Right atrium auricular region (tissue), 2 donors: ENCODE measurements at places on chromosomes 5 and 9. TPM values are rescaled to one million over a fixed set of nuclear protein-coding genes. Genes with fewer than 3 reads are reported as not detected.

DNA sequence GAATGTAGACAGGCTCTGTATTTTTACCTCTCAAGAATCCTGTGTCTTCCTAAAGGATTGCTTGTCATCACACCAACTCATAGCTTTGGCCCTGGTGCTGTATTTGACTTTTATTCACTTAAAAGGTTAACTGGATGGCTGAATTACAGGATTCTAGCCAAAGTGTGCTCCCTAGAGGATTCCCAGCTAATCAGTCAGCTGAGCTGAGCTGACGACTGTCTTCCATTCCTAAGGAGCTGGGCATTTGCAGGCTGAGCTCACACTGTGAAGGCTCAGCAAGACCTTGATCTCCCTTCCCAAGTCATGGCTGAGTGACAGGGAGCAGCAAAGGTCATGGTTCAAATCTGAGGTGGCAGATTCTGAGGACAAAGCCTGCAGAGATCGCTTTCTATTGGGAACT is 59.0 kb upstream of the PALM2AKAP2 start:
- no peak for DNase-seq
- H3K36me3 ChIP-seq, result no peaks in the 10 kb centered on the region
- H3K4me3 ChIP-seq, result no peak overlapping the region
- no peaks in the 10 kb centered on the region for H3K27me3 ChIP-seq

DNA sequence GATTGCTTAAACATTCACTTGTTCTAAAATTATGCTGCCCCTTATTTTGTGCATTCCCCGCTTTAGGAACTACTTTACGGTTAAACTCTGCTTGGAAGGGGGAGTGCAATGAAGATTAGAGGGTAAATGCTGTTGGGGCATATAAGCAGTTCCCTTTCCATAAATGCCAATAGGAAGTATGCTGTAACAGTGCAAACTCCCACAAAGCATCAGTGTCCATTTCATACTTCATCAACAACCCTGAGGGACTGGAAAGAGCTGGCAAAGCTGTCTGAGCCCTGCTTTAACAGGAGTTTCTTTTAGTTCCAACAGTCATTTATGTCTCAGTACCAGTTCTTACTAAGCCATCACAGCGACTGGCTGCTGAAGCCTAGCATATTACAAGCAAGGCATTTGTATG is 1.8 kb downstream of the ACTL7A start:
- peaks cover 8% of the 10 kb centered on the region for H3K36me3 ChIP-seq
- H3K27ac ChIP-seq, result no peak overlapping the region
- H3K4me1 ChIP-seq, result peaks cover 6% of the 10 kb centered on the region
- DNase-seq, result no peak
- H3K4me3 ChIP-seq, result no peak overlapping the region
- no peaks in the 10 kb centered on the region for H3K27me3 ChIP-seq

GRCh38 chr5:119070828-119071560 is at the start of gene DMXL1:
Gene DMXL1 (plus strand): TSS chr5:119071087. CDS start chr5:119071570, 483 bp downstream.
- H3K4me3 ChIP-seq, result peak within 1 kb of the TSS; percentile 94
- H3K4me1 ChIP-seq, result no peaks in the 10 kb centered on the region
- H3K36me3 ChIP-seq, result no peaks in the 10 kb centered on the region
- H3K27ac ChIP-seq, result peak within 1 kb of the TSS; percentile 97
- no peaks in the 10 kb centered on the region for H3K27me3 ChIP-seq
- peak; percentile 100 for DNase-seq

GRCh38 chr9:114027159-114027862 is 50.8 kb downstream of the AMBP start:
- no peaks in the 10 kb centered on the region for H3K27me3 ChIP-seq
- H3K36me3 ChIP-seq, result no peaks in the 10 kb centered on the region
- no peaks in the 10 kb centered on the region for H3K4me1 ChIP-seq
- no peak overlapping the region for H3K27ac ChIP-seq
- no peak for DNase-seq
- H3K4me3 ChIP-seq, result no peak overlapping the region

GRCh38 chr5:152335461-152335860 is 69.6 kb downstream of the NMUR2 start:
- H3K36me3 ChIP-seq, result no peaks in the 10 kb centered on the region
- no peak overlapping the region for H3K27ac ChIP-seq
- H3K4me3 ChIP-seq, result no peak overlapping the region
- H3K4me1 ChIP-seq, result no peaks in the 10 kb centered on the region
- no peak for DNase-seq
- H3K27me3 ChIP-seq, result no peaks in the 10 kb centered on the region

GRCh38 chr9:87685871-87686519 is 39.9 kb upstream of the CTSL start:
- no peaks in the 10 kb centered on the region for H3K36me3 ChIP-seq
- H3K27ac ChIP-seq, result no peak overlapping the region
- no peaks in the 10 kb centered on the region for H3K27me3 ChIP-seq
- no peaks in the 10 kb centered on the region for H3K4me1 ChIP-seq
- H3K4me3 ChIP-seq, result no peak overlapping the region

- H3K4me1 ChIP-seq, result peaks cover 25% of the 10 kb centered on the region
- DNase-seq, result no peak
- H3K4me3 ChIP-seq, result no peak overlapping the region
- no peaks in the 10 kb centered on the region for H3K36me3 ChIP-seq
- no peak overlapping the region for H3K27ac ChIP-seq
These were observed 2.1 kb upstream of the ZFR start for GRCh38 chr5:32446630-32447029.

DNA sequence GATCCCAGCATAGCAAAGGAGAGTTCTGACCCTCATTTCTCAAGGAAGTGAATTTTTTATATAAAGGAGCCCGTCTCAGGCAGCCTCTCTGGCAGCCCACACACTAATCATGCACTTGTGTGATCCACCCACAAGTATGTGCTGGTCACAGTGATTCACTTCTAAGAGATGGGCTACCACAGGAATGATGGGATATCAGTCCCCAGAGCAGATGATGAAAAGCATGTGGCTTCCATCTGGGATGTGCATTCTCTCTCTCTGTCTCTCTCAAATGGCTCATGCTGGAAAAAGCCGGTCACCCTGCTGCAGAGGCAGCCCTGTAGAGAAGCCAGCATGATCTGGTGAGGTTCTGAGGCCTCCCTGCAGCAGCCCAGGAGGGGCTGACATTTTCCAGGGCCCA is 74.2 kb upstream of the ADCY2 start:
- no peak for DNase-seq
- no peaks in the 10 kb centered on the region for H3K36me3 ChIP-seq
- H3K4me3 ChIP-seq, result no peak overlapping the region

- no peak overlapping the region for H3K4me3 ChIP-seq
- H3K27ac ChIP-seq, result no peak overlapping the region
- H3K36me3 ChIP-seq, result peaks cover 31% of the 10 kb centered on the region
- no peaks in the 10 kb centered on the region for H3K4me1 ChIP-seq
- H3K27me3 ChIP-seq, result no peaks in the 10 kb centered on the region
These were observed 14.8 kb downstream of the SLC25A46 start for GRCh38 chr5:110753600-110753999.

- no peaks in the 10 kb centered on the region for H3K36me3 ChIP-seq
- DNase-seq, result peak; percentile 26
- H3K4me1 ChIP-seq, result no peaks in the 10 kb centered on the region
- H3K27ac ChIP-seq, result no peak overlapping the region
- H3K27me3 ChIP-seq, result no peaks in the 10 kb centered on the region
- H3K4me3 ChIP-seq, result no peak overlapping the region
These were observed 225.7 kb downstream of the CACNA1B start for GRCh38 chr9:138103111-138103848.

DNA sequence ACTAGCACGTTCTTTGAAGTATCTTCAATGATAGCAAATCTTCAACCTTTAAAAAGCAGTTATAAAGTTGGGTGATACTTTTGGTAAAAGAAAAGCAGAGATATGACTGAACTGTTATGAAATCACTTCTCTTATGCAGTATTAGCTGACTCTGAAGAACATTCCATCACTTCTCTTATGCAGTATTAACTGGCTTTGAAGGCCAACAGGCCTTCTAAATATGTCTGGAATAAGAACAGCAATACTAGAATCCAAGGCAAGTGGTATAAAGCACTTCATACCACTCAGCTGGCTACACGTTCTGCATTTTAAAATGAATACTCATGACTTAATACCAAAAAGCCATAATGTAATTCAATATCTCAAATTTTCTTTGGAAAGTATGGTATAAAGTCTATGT is 17.3 kb downstream of the SKIC3 start:
- no peaks in the 10 kb centered on the region for H3K27me3 ChIP-seq
- no peak overlapping the region for H3K4me3 ChIP-seq
- peaks cover 37% of the 10 kb centered on the region for H3K36me3 ChIP-seq
- H3K4me1 ChIP-seq, result no peaks in the 10 kb centered on the region

The ECM2 gene
- total RNA-seq, result 7.3 TPM

The ADAMTS13 gene
- 2.0 TPM for total RNA-seq

The CHMP5 gene
- total RNA-seq, result 44.0 TPM

The MEGF10 gene
- total RNA-seq, result 0.71 TPM

The CDH6 gene
- total RNA-seq, result 2.2 TPM

The FOXD1 gene
- total RNA-seq, result not detected

The ERP44 gene
- 11.0 TPM for total RNA-seq

The FBLL1 gene
- total RNA-seq, result 0.43 TPM
